ENCODE measurements at places on chromosomes 13 and 19.

GRCh38 chr19:19151418-19151817 is 13.1 kb upstream of the TMEM161A start:
- no peak for DNase-seq

DNA sequence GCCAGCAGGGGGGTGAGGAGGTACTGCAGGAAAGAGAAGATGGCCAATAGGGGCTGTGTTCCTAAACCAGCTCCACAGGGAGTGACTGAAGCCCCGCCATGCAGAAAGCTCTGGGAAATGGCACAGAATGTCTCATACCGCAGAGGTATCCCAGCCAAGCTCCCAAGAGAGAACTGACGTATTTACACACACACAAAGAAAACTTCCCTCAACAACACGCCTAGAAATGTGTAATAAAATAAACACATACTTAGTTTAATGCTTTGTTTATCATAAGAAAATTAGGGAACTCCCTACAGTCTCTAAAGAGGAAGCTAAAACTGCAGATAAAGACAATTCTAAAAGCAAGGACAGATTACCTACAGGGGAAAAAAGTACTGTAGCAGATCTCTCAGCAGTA is 40.0 kb downstream of the ESD start:
- no peak for DNase-seq

GRCh38 chr13:109651854-109652253 is 134.5 kb downstream of the IRS2 start:
- DNase-seq, result no peak

GRCh38 chr19:54248016-54248601 is 5.5 kb upstream of the LILRA6 start:
- DNase-seq, result peak; percentile 37

- peak; percentile 71 for DNase-seq
Measured at GRCh38 chr19:7191946-7192691, 102.1 kb downstream of the INSR start.

DNA sequence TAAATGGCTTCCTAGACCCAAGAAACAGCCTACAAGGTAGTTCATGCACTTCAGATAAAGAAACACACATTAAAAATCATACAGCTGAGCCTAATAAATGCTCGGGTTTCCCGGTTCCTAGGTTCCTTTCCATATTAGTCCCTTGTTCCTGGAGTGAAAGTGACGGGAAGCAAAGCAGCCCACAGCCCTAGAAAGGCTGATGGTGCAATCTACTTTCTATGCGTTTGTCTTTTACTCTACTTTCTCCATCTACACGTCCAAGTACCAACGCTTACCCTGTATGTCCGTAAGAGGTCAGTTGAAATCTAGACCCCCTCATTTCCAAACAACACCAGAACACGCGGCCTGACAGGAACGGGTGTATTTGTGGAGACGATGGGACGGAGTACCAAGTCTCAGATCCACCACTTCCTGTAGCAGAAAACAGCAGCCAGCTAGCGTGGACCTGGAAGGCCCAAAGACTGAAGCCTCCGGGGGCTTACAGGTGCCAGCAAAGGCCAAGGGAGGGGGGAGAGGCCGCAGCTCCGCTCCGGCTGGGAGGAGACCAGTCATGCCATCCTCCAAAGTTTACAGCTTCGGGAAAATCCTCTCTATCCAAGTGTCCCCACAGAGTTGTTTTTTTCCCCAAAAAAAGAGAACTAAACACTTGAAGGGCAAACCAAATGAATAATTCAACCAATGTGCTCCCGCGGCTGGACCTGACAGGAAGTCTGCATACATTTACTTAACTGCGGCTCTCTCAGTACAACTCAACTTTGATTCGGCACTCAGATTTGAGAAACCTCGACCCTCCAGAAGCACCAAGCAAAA is 34.1 kb downstream of the STK24 start:
- no peak for DNase-seq

DNA sequence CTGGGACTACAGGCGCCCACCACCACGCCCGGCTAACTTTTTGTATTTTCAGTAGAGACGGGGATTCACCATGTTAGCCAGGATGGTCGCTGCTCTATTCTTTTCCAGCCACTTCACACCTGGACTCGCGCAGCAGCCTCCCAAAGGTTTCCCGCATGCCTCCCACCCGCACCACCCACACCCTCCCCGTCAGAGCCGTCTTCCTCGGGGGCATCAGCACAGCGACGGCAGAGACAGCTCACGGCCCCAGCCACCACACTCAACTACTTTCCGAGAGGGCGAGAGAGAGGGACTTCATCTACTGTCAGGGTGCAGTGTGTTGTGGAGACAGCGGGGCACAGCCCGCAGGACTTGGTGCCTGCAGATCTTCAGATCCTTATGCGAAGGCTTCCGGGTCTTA is 5.6 kb downstream of the ZNF787 start:
- no peak for DNase-seq

GRCh38 chr19:8609279-8610040 is 1.1 kb downstream of the ADAMTS10 start:
- DNase-seq, result peak; percentile 21

- DNase-seq, result no peak
Measured at GRCh38 chr19:51541458-51542357, 10.2 kb upstream of the SIGLEC6 start.

- no peak for DNase-seq
Measured at GRCh38 chr13:81395368-81395767, 1054.4 kb upstream of the SPRY2 start.

DNA sequence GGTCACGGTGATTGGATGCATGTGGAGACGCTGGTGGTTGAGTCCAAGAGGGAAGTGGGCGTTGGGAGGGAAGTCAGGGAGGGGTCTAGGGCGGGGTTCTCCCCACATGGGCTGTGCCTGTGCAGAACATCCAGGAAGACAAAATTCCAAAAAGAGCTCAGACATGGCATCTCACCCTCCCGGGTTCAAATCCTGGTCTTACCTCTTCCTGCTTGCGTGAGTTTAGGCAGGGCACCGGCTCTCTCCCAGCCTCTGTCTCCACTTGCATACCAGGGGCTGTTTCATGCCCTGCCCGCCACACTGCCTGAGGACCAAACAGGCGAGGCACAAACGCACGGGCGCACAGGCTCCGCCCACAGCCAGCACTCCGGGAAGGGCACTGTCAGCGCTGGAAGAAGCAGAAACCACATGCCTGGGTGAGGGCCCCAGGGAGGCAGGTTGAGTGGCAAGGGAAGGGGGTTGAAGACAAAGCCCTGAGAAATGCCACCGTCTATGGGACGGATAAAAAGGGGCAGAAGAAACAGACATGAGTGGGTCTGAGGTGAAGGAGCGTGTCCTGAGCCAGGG is 123.6 kb upstream of the SOX1 start:
- no peak for DNase-seq

- no peak for DNase-seq
Measured at GRCh38 chr13:91356919-91357612, 9.6 kb downstream of the MIR17HG start.

GRCh38 chr19:3367628-3368440 is 1.5 kb downstream of the NFIC start:
- no peak for DNase-seq

- no peak for DNase-seq
Measured at GRCh38 chr13:21015284-21015683, 46.1 kb downstream of the LATS2 start.

GRCh38 chr13:71260246-71260645 is 606.8 kb downstream of the DACH1 start:
- DNase-seq, result no peak

DNA sequence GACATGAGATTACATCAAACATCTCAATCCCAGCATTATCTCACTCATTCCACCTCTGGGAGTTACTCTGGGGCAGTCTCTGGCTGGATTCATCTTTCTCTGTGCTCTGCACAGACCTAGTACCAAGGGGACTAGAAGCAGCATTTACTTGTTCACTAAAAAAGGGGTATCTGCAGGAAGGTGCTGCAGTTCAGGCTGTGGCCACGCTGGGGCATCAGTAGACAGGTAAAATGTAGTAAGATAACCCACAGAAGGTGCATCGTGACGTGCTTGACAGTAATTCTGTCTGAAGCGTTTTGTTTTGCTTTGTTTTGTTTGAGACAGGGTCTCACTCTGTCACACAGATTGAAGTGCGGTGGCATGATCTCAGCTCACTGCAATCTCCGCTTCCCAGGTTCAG is 29.3 kb downstream of the ZNF564 start:
- no peak for DNase-seq

DNA sequence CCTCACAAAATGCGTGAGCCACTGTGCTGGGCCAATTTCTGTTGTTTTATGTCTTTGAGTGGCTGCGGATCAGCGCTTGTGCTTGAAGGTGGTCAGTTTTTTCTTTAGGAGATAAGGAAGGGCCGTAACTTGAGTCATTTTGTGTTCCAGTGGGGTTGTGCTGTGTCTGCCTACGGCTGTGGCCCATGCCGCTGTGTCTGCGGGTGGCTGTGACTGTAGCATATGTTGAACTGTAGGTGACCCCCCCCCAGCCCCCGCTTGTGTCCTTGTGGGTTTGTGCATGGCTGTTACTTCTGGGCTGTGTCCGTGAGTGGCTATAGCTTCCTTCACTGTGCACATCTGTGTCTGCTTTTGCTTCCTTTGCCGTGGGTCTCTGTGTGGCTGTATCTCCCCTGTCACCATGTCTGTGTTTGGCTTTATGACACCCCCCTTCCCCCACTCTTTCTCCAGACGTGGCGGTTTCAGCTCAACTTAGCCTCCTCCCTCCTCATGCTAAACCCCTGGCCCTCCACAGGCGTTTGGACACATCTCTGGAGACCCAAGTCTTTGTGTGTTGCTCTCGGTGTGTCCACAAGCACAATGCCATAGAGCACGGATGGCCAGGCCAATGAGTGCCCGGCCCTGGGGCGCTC is 675 bp downstream of the PPP1R14A start:
- no peak for DNase-seq

DNA sequence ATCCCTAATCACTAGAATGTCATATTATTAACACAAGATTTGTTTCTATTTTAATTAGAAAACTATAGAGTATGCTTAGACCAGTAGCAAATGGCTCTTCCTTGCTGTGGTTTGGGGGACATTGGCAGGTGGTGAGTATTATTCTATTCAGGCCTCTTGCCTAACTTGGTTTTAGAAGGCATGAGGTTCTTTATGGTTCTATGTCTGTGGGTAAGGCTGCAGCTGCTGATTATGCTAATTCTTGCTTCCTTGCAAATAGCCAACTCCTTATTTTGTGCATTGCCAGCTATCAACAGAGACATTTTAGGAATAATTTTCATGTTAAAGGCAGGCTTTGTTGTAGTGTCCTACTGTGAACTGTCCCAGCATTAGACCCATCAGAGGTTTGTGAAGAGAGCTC is 1344.9 kb downstream of the UQCRFS1 start:
- DNase-seq, result no peak

- no peak for DNase-seq
Measured at GRCh38 chr19:32091241-32091640, 254.2 kb upstream of the ZNF507 start.

- DNase-seq, result peak; percentile 6
Measured at GRCh38 chr19:11435833-11436313, 438 bp downstream of the PRKCSH start.

DNA sequence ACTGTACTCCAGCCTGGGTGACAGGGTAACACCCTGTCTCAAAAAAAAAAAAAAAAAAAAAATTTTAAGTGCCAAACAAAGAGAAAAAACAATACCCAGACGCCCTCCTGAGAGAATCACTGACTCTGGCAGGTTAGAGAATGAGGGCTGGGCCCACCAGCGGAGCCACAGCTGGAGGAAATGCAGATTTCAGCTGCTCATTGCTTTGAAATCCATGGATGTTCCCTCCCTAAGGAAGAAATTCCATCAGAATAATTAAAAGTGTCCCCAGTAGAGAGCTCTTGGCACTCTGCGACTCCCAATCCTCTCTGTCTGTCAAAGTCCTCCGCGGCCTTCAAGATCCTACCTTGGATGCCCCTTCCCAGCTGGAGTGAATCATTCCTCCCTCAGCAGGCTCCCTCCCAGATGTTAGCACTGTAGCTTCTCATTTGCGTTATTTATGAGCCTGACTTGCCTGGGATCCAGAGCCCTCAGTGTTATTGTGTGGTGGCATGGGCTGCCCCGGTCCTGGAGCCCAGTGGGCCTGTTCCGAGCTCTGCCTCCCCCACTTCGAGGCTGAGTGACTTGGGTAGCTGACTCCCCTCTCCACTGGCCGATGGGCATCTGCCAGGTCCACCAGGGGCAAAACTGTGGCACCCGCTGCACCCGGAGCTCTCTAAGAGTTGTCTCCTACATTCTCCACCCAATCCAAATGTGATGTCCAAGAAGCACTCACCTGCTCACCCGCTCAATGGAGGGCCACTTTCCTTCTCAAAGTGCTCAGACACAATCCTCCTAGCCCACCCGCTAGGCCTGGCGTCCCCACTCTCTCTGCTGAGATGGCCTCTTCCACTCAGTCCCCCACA is 47.0 kb downstream of the SERP2 start:
- no peak for DNase-seq

- no peak for DNase-seq
Measured at GRCh38 chr19:48938256-48938655, 4.8 kb downstream of the DHDH start.

DNA sequence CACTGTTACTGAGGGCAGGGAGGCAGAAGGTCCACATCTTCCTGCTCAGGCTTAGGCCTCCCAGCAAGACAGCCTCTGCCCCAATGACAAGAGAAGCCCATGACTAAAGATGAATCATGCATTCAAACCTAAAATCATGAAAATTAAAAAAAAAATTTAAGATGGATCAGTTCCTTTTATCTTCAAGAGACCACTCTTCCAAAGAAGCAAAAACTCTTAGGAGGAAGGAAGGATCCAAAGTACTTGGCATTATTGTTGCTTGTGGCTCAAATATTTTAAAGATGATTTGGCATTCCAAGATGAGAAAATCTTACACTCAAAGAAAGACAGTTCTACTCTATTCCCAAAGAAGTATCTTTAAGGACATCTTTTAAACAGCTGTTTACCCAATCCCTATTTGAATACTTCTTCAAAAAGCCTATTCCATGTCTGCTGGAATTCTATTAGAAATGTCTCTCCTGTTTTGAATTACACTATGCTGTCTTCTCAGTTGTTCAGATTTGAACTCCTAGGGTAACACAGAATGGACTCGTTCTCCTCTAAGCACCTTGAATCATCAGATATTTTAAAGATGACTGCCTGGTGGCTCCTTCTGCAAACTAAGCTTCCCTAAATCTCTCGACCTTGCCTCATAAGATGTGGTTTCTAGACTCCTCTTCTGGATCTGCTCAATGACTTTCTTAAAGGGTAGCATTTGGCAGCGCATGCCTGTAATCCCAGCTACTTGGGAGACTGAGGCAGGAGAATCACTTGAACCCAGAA is 7.0 kb downstream of the SERP2 start:
- DNase-seq, result no peak

GRCh38 chr13:110568612-110569011 is 7.1 kb upstream of the RAB20 start:
- DNase-seq, result no peak

DNA sequence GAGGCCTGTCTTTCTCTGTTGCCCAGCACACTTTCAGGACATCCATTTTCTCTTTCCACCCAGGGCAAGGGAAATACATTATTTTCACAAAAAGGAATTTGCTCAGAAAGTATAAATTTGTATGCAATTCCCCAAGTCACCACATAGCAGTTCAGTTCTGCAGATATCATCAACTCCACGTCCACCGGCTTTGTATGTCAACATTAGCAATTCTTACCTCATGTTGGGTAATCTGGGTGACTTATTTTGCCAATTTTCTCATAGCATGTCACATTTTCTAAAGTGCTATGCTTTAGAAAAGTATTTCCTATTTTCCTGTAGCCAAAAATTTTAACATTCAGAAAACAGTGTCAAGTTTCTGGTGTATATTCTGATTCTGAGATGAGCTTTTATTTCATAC is 501.8 kb downstream of the EFNB2 start:
- DNase-seq, result no peak

Measured in CD4-positive, alpha-beta T cell treated with Interleukin-17A for 1 hour (primary cell).